Right cardiac atrium (tissue), 5 donors: ENCODE measurements at places on chromosomes 13 and 19. TPM values are rescaled to one million over a fixed set of nuclear protein-coding genes. Genes with fewer than 3 reads are reported as not detected.
A peak's percentile ranks its signal among the peaks of the same experiment; 100 is the strongest.

- DNase-seq: no peak
These were observed 258.6 kb upstream of the DACH1 start for GRCh38 chr13:72125561-72125960.

DNA sequence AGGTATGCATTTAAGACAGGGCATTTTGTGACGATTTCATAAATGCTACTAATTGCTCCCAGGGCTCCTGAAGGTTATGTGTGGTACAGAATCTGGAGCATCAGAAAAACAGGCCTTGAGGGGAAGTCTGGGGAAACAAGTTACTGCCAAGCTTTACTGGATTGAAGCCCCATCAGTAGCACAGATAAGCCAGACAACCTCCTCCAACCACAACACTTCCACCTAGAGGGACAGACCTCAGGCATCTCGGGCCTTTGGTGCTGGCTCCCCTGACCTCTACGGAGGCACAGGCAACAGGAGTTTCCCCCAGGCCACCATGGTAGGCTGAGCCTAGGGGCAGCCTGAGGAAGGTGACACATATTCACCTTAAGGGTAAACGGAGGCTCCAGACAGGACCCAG is 54.1 kb downstream of the ABCC4 start:
- DNase-seq: no peak

DNA sequence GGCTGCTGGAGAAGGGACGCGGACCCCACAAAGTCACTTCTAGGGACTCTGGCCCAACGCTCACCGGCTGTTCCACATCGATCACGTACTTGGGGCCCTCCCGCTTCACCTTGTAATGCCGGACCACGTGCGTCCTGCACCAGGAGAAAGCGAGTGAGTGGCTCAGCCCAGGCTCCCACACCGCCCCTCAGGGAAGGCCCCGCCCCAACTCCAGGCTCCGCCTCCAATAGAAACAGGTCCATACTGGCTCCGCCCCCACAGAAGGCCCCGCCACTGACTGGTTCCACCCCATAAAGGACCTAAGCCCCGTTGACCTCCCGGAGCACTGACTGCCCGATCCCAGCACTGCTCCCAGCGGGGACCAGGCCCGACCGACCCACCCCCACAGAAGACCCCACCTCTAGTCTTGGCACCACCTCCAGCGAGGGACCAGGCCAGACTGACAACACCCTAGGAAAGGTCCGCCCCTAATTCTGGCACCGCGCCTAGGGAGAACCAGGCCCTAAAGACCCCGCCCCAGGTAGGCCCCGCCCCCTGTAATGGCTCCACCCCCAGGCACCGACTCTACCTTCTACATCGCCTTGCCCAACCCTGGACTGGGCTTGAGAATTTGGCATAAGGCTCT is 11.3 kb downstream of the STAP2 start:
- peak; percentile 80 for DNase-seq

GRCh38 chr13:112177450-112178288 is 110.7 kb downstream of the SOX1 start:
- DNase-seq: no peak

DNA sequence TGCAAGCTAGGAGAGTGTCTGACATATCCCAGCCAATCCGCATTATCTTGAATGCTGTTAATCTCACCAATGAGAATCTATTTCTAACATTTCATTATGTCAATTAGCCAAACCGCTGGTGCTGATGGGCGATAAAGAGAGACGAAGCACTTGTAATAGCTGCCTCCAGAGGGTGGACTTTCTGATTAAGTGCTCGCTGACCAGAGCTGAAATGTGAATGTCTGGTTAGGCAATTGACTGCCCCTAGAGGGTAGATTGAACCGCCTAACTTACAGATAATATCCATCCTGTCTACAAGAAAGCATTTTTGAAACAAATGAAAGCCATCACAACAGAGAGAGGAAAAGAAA is 552 bp upstream of the GRWD1 start:
- DNase-seq: peak; percentile 62

DNA sequence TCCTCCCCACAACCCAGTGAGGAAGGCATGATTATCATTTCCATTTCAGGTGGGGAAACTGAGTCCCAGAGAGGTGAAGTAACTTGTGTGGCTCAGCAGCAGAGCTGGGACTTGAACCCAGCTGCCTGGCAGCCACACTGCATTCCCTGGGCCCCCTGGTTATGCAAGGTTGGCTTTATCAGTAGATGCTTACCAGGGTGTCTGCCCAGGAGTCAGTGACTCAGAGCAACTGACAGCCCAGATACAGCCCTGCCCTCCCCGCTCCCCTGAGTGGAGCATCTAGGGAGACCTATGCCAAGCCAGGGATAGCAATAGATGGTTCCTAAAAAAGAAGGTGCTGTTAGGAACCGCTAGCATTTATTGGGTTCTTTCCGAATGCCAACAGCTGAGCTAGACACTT is 5.9 kb downstream of the IGLON5 start:
- no peak for DNase-seq

GRCh38 chr19:17936379-17936778 is 3.6 kb downstream of the CCDC124 start:
- DNase-seq: no peak

GRCh38 chr13:113022745-113023574 is 53.9 kb downstream of the MCF2L start:
- peak; percentile 75 for DNase-seq

DNA sequence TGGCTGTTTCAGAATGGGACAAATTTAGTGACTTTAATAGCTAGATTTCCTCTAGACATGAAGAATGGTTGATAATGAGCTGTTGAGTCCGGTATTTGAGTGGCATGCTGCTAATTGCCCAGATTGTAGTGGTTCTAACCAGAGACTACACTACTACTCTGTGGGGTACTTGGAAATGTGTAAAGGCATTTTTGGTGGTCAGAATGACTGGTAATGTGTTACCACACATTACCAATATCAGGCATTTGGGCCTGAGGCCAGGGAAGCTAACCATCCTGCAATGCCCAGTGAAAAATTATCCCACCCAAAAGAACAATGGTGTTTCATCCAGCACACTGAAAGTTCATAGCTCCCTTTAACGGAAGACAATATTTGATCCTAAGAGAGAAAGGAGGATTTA is 17.5 kb upstream of the N4BP2L1 start:
- DNase-seq: no peak

DNA sequence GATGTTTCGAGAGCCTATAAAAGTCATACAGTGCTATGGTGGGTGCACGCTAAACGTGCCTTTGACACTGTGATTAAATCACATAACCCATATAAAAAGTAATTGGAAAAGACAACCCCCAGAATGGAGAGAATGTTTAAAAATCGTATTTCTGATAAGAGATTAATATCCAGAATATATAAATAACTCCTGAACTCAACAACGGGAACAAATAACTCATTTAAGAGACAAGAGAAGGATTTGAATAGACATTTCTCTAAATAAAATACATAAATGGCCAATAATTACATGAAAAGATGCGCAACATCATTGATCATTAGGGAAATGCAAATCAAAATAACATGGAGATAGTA is 37.0 kb upstream of the IGFL4 start:
- no peak for DNase-seq

DNA sequence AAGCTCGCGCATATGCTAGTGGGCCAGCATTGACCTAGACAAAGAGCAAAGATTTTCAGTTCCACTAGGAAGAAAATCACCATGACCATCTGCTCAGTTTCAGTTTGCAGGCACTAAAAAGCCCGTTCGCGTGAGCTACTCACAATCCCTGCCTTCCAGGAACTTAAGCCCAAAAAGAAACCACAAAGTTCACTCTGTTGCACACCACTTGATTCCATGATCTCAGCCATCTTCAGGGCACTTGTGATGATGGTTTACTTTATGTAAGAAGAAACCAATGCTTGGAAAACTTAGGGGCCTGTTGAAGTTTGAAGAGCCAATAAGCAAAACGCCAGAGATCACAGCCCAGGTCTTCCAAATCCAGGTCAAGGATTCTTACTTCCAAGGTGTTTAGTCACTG is 45.0 kb upstream of the SLC15A1 start:
- no peak for DNase-seq

GRCh38 chr19:41799444-41800000 is 3.1 kb downstream of the CEACAM3 start:
- no peak for DNase-seq

DNA sequence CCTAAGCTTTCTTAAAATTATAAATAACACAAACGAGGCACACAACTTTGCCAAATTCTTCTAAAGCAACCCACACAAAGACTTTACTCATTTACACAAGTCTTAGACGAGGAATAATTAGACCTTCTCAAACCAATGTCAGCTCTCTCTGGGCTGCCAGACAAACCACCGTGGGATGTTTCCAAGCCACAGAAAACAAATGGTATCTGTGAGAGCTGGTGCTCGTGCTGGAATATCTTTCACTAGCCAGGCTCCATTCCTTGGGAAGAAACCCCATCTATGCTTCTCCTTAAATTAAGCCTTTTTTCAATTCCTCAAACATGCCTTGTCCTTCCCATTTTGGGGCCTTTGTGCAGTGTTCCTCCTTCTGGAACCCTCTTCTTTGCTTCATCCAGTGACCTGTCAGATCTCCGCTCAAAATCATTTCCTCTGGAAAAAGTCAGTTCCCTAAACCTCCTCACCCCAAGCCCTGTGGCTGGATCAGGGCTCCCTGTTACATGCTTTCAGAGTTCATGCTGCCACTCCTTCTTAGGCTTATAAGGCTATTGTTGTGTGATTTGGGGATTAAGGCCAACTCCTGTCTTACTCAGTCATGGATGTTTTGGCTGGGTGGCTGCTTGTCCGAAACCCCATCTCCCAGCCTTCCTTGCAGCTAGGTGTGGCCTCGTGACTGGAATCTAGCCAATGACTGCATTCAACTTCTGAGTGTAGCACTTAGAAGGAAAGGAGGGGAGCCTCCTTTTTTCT is 64.2 kb upstream of the GTF2F2 start:
- DNase-seq: no peak

DNA sequence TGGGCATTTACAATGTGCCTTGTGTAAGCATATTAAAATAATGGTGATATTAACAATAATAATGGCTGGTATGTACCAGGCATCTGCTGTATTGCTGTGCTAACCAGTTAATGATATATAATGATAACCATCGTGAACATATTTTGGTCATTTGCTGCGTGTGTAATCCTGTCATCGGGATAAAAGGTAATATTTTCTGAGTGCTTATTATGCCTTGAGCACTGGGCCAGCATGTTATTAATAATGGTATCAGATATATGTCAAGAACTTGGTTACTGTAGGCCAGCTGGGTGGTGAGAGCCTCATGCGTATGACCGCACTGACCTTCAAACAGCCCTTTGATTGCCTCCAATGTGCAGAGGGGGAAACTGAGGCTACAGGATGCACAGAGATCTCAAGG is 22.2 kb upstream of the FXYD3 start:
- no peak for DNase-seq

DNA sequence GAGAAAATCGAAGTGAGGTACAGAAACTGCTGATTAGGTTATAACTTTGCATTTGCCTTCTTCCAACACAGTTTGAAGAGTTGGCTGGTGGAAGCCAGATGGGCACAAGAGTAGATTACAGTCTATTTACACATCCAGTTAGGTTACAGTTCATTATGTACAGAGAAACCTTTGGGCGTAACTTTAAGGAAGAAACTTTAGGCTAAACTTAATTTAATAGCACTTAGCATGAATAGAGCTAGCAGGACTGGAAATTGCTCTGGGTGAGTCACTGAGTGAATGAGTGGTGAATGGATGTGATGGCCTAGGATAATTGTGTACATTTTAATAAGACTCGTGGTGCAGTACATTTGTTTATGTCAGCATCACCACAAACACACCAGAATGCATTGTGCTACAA is 62.9 kb upstream of the KLHL1 start:
- DNase-seq: no peak

- no peak for DNase-seq
These were observed 1374.8 kb downstream of the PCDH9 start for GRCh38 chr13:65855242-65855805.

GRCh38 chr13:30892966-30893365 is 13.1 kb upstream of the MEDAG start:
- peak; percentile 81 for DNase-seq

DNA sequence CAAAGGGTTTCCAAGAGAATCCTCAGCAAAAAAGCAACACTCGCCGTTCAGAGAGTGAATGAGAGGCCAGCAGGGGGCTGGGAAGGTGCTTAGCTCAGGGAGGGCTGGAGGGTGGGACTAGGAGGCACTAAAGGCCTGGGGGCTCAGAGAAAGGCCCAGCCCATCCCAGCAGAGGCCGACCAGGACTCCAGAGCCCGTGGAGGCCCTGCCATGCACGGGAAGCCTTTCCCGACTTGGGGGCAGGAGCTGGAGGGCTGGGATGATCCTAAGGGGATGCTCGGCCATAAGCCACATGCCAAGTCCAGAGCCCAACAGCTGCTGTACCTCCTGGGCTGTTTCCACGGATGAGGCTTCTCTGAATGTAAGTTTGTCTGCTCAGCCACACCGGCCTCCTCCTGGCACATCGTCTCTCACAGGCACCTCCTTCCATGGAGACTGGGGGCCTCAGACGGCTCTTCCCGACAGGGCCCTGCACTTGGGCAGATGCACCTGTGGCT is 19.5 kb downstream of the RASA3 start:
- peak; percentile 37 for DNase-seq

GRCh38 chr13:102643656-102644055 is 46.9 kb downstream of the TPP2 start:
- no peak for DNase-seq

- peak; percentile 58 for DNase-seq
These were observed at the start of gene KCTD15 for GRCh38 chr19:33796164-33796875. KCTD15 (plus strand) TSS chr19:33796870; CDS start chr19:33800455, 3,585 bp downstream.

GRCh38 chr13:85544756-85545155 is 254.5 kb downstream of the SLITRK6 start:
- no peak for DNase-seq

GRCh38 chr13:99860745-99861144 is 110.8 kb downstream of the ZIC5 start:
- no peak for DNase-seq

- DNase-seq: no peak
These were observed 519.9 kb downstream of the PCDH17 start for GRCh38 chr13:58151452-58151851.

- no peak for DNase-seq
These were observed 51.0 kb upstream of the CYP2A7 start for GRCh38 chr19:40933025-40933424.

- no peak for DNase-seq
These were observed 444.8 kb downstream of the FOXO1 start for GRCh38 chr13:40221460-40222201.

GRCh38 chr13:74193391-74193790 is 59.2 kb upstream of the KLF12 start:
- DNase-seq: no peak

ZNF792 gene
- 3.8 TPM for total RNA-seq

AZU1 gene
- not detected for total RNA-seq

ADGRE3 gene
- total RNA-seq: not detected

MLNR gene
- not detected for total RNA-seq

ZNF442 gene
- 3.5 TPM for total RNA-seq

DDX49 gene
- total RNA-seq: 26.2 TPM

DIS3 gene
- total RNA-seq: 15.2 TPM

ZNF888 gene
- 1.9 TPM for total RNA-seq

LRRC4B gene
- total RNA-seq: 1.8 TPM

PNMA8B gene
- total RNA-seq: 3.7 TPM

ZNF600 gene
- 3.7 TPM for total RNA-seq

C19orf44 gene
- 3.8 TPM for total RNA-seq

PSG1 gene
- not detected for total RNA-seq

ZNF850 gene
- total RNA-seq: 4.0 TPM

ZNF584 gene
- total RNA-seq: 19.2 TPM

APC2 gene
- total RNA-seq: 0.69 TPM

CADM4 gene
- 12.4 TPM for total RNA-seq

ZNF835 gene
- 6.6 TPM for total RNA-seq
